Inflammatory macrophage treated with lipopolysaccharide for 1 hour (primary cell): ENCODE measurements at places on chromosomes 1 and 21.

GRCh38 chr21:24826822-24827221 is 780.5 kb downstream of the MRPL39 start:
- no peak for DNase-seq

- no peak for DNase-seq
Observed at GRCh38 chr1:17576519-17576853, 37.0 kb downstream of the ARHGEF10L start.

DNA sequence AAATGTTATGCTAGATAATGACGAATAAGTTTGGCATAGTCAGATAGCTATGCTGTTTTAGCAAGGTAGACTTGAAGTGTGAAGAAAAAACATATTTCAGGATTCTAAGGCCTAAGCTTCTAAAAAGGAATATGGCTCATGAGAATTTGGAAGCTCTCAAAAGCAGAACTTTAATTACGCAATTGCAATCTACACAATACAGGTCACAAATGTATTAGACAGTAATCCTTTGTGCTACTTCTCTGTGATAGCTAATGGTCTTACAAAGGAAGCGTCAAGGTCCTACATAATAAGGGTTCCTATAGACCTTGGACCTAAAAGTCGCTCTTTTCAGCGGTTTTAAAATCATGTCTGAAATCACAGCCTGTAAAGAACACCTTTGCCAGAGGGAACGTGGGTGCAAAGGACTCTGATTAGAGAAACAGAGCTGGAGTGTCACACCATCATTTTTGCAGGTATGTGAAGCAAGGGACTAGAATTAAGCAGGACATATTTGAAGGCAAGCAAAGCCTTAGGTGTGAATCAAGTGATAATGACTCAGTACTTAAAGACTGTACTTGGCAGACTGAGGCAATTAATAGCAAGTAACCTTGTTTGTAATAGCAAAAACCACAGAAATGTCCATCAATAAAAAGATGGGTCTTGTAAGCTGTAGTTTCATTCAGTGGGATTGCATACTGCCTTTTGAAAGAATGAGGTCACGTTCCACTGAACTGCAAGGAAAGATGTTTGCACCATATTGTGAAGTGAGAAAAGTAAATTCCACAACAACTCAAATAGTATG is 420.2 kb downstream of the KCTD3 start:
- peak; percentile 10 for DNase-seq

GRCh38 chr1:36323636-36324352 is at the start of gene EVA1B:
Gene EVA1B (minus strand): TSS chr1:36323645. CDS start chr1:36323037, 608 bp downstream.
- DNase-seq: peak; percentile 33

DNA sequence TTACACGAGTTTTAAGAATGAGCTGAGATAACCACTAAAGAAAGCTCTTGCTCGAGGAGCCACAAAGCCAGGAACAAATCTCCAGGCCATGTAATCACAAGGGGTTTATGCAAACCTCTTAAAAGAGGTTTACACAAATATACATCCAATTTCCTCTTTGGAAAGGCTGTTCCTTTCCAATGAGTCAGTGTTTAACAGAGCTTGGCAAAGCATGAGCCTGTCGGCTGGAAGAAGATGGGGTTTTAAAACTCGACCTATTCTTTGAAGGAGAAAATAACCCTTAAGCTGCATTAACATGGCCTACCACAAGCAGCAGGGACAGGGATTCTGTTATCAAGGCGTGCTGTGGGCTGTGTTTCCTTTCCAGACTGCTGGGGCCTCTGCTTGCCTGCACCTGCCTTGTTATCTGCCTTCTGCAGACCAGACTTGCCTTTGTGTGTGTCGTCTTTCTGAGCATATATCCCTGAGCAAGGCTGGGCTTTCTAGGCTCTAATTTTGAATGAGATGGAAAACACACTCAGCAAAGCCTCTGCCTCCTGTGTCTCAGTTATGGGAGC is 40.6 kb upstream of the CYP2J2 start:
- DNase-seq: no peak
